ENCODE measurements at places on chromosomes 6 and 20.

DNA sequence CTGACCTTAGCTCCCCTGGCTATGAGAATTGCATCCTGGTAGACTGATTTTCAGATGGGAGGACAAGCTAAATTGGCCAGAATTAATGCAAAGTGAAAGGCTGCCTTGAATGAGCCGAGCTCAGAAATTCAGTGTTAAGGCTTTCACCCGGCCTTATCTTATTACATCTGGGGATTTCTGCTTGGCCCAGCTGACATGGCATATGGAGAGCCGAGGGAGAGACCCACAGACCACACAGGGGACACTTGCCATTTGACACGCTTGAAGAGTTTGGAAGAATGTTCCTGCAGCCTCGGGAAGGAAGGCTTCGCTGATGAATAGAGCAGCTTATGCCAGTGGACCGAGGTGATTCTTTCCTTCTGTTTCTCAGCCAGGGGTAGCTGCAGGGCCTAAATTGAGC, 9.0 kb downstream of the MOCS3 start:
- DNase-seq, result no peak

DNA sequence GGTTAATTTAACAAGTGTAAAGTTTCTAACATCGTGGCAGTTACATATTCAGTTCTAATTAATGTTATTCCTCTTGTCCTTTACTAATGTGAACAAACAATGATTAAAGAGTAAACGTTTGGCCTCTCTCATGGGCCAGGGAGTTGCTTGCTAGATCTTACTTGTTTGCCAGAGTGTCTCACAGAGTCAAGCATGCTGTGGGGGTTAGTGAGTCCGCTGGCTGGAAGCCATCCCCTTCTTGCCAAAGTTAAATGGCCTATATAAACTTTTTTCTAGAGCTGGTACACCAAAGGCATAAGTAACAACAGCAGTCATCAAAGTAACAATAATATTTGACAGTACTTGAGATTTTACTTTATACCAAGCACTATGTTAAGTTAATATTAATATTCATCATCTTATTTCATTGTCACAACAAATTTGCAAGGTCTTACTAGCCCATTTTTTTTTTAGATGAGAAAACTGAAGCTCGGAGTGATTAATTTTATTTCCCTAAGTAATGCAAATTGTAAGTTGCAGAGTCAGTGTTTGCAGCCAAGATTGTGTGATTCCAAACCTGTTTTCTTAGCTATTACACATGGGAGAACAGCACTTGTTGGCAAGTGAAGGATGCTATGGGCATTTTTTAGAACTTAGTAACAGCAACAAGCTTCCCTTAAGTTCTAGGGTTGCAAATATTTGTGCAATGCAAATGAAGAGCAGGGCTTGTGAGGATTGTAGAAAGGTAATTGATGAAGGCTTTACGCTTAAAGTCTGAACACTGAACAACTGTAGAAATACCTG, 224.5 kb downstream of the RFPL4B start:
- peak; percentile 44 for DNase-seq

- DNase-seq, result no peak
Observed at GRCh38 chr20:36472637-36473090, 68.7 kb upstream of the MYL9 start.

DNA sequence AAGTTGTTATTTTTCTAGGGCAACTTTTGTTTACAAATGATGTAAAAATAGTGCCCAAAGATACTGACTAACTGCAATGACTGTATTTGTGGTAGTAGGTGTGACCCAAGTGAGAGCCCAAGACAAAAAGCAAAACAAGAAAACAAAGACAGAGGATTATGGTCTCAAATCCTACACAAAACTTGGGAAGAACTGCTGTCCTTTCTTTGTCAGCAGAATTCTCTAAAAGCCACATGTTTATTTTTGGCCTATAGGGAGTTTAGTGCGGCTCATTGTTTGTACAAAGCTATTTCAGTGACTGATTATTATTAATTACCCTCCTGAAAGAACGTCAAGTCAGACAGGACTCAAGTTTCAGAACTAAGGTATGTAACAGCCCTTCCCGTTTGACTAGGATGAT, 509.2 kb upstream of the SLC35B3 start:
- DNase-seq, result no peak

- DNase-seq, result no peak
Observed at GRCh38 chr20:6421321-6422248, 298.8 kb upstream of the FERMT1 start.

Measured in cardiac muscle cell (in vitro differentiated cells and primary cell).